ENCODE measurements at places on chromosomes 2 and 18. TPM values are rescaled to one million over a fixed set of nuclear protein-coding genes. Genes with fewer than 3 reads are reported as not detected.

DNA sequence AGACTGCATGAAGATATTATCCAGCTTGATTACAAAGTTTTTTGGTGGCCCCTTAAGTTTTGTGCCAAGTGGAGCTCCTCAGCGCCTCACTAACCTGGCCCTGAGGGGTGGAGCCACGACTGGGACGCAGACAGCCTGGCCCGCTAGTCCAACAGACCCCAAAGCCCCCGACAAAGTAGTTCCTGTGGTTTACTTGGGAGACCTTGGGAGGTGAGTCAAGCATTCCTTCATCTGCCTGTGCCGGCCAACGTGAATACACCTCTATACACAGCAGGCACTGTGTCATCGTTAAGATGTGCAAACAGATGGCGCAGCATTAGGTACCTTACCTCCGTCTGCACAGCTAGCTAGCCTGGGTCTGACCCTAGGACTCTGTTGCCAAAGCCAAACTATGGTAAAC lies 55.0 kb upstream of the LAMA1 start:
- DNase-seq = no peak

GRCh38 chr2:40430776-40431599 lies 20.9 kb downstream of the SLC8A1 start:
- DNase-seq = no peak

Gene TMEM200C
- total RNA-seq = not detected

GRCh38 chr2:13002536-13003331 lies 286.0 kb downstream of the TRIB2 start:
- no peak for DNase-seq

DNA sequence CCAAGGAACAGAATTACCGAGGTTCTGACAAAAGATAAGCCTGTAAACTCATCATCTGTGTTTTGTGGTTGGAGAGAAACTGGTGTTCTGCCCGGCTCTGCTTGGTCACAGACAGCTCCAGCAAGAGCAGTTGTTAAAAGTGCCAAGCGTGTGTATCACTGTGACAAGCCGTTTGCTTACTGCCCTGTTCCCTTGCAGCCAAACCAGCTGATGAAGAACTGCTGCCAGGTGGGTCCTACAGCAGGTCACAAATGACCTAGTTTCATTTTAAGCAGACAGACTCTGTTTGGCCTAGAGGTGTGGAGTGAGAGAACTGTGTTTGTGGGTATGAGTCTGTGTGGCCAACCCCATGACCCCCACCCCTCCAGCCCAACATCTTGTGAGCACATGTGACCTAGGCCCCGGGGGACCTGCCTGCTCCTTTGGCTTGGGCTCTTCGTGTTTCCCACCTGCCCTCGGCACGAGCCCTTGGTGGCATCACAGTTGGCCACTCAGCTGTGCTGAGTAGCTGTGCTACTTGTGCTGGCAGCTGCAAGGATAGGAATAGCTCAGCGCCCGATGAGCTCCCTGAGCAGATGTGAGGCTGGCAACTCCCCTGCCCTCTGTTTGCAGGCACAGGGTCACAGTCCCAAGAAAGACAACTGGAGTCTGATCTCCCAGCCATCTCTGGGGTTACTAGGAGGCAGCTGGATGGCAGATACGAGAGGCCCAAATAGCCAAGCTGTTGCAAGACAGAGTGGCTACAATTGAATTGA lies 9.7 kb downstream of the OXER1 start:
- no peak for DNase-seq

- no peak for DNase-seq
Observed at GRCh38 chr2:101479328-101479727, 4.4 kb upstream of the RFX8 start.

DNA sequence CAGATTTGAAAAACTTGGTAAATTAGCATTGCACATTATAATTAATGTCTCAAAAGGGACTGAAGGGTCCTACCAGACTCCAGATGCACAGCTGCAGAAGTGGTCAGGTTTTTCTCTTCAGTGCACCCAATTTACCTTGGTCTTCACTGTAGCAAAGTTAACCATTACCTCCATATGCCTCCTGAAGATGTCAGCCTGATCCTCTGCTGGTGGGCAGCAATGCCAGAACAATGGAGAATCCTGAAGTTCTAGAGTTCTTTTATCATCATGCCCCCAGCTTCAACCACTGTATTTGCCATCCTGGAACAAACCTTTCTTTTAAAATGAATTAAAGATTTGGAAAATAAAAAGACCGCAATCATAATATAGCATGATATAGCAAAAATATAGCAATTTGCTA lies 1774.8 kb upstream of the CELF4 start:
- DNase-seq = no peak

All from natural killer cell (primary cell).